Activated T-helper 2 cell treated with anti-CD3 and anti-CD28 coated beads, Interferon-gamma antibody, Interleukin-2, Interleukin-4, amounts not matched to agents 10 μg/mL and 5 μg/mL and 100 μg/mL, durations not matched to agents 14 hours and 24 hours and 36 hours (primary cell): ENCODE measurements at places on chromosomes 5 and 9. TPM values are rescaled to one million over a fixed set of nuclear protein-coding genes. Genes with fewer than 3 reads are reported as not detected.

The SPATA31C1 gene
- not detected in 2 replicates for total RNA-seq

The IL6ST gene
- 56.2 and 67.2 TPM in 2 replicates for total RNA-seq

The TPRN gene
- total RNA-seq = 16.4 and 18.2 TPM in 2 replicates

The COL5A1 gene
- 0.11 TPM in 1 of 2 replicates, not detected in the other for total RNA-seq

The FST gene
- total RNA-seq = not detected in 2 replicates

The CDX1 gene
- total RNA-seq = not detected in 2 replicates

The MEGF10 gene
- not detected in 2 replicates for total RNA-seq

The PTGER4 gene
- total RNA-seq = 30.4 and 33.7 TPM in 2 replicates

The FAM120A gene
- total RNA-seq = 163 and 166 TPM in 2 replicates

The CCL28 gene
- 10.9 and 13.0 TPM in 2 replicates for total RNA-seq

The OGN gene
- not detected in 2 replicates for total RNA-seq

The LOX gene
- total RNA-seq = not detected in 2 replicates

The STK32A gene
- total RNA-seq = not detected in 2 replicates

The TBC1D9B gene
- 124 and 125 TPM in 2 replicates for total RNA-seq

The SLC36A3 gene
- total RNA-seq = not detected in 2 replicates

The DBH gene
- total RNA-seq = not detected in 2 replicates

The CRB2 gene
- not detected in 2 replicates for total RNA-seq

The MYORG gene
- total RNA-seq = 1.6 TPM in 2 replicates

The KCNT1 gene
- not detected in 2 replicates for total RNA-seq

The SMIM33 gene
- total RNA-seq = 0.23 and 0.25 TPM in 2 replicates

The DROSHA gene
- 98.1 and 101 TPM in 2 replicates for total RNA-seq

The NEUROG1 gene
- total RNA-seq = not detected in 2 replicates

The PAPPA gene
- total RNA-seq = not detected in 2 replicates

The ENTPD8 gene
- not detected in 2 replicates for total RNA-seq

The PPP3R2 gene
- not detected in 2 replicates for total RNA-seq

The GNE gene
- 27.7 and 28.5 TPM in 2 replicates for total RNA-seq

The KCNMB1 gene
- total RNA-seq = not detected in 2 replicates

The PCDHB16 gene
- not detected in 2 replicates for total RNA-seq

The FYB1 gene
- total RNA-seq = 66.4 and 70.7 TPM in 2 replicates

The TSLP gene
- 0.46 and 0.87 TPM in 2 replicates for total RNA-seq

The ARHGEF37 gene
- total RNA-seq = 1.1 and 1.6 TPM in 2 replicates

The PTAR1 gene
- 51.1 and 57.2 TPM in 2 replicates for total RNA-seq

The CDC20B gene
- total RNA-seq = 0.18 TPM in 1 of 2 replicates, not detected in the other

The BTNL8 gene
- 0.18 and 0.25 TPM in 2 replicates for total RNA-seq

The TNFSF15 gene
- total RNA-seq = 0.25 and 0.28 TPM in 2 replicates

The TAF1L gene
- not detected in 2 replicates for total RNA-seq

The KIF3A gene
- 40.7 and 41.4 TPM in 2 replicates for total RNA-seq

The DRD1 gene
- total RNA-seq = not detected in 2 replicates

The TIMD4 gene
- 5.3 and 5.5 TPM in 2 replicates for total RNA-seq

The SCGB3A2 gene
- not detected in 2 replicates for total RNA-seq

The SHISAL2B gene
- total RNA-seq = not detected in 2 replicates

The IFNB1 gene
- not detected in 2 replicates for total RNA-seq

The CNTFR gene
- total RNA-seq = not detected in 2 replicates

The OSMR gene
- 0.07 TPM in 1 of 2 replicates, not detected in the other for total RNA-seq

The ENHO gene
- not detected in 2 replicates for total RNA-seq

The ACER2 gene
- 1.0 and 1.3 TPM in 2 replicates for total RNA-seq

The NRG2 gene
- total RNA-seq = 0.09 TPM in 1 of 2 replicates, not detected in the other

The AIF1L gene
- total RNA-seq = 0.27 and 0.55 TPM in 2 replicates

The SLC25A48 gene
- total RNA-seq = not detected in 2 replicates

The RASGEF1C gene
- total RNA-seq = not detected in 2 replicates

The GARNL3 gene
- 1.9 and 2.9 TPM in 2 replicates for total RNA-seq

The ALAD gene
- 27.9 and 28.3 TPM in 2 replicates for total RNA-seq

The RXRA gene
- 22.8 and 22.9 TPM in 2 replicates for total RNA-seq

The FAM120AOS gene
- total RNA-seq = 40.9 and 41.1 TPM in 2 replicates

The LHX6 gene
- not detected in 2 replicates for total RNA-seq

The OLFM1 gene
- 0.28 and 0.37 TPM in 2 replicates for total RNA-seq
